ENCODE measurements at places on chromosomes 5 and 9.

GRCh38 chr9:22970434-22970975 is 523.9 kb downstream of the DMRTA1 start:
- no peaks in the 10 kb centered on the region for H3K36me3 ChIP-seq
- no peak for DNase-seq
- no peaks in the 10 kb centered on the region for H3K4me1 ChIP-seq
- no peaks in the 10 kb centered on the region for H3K27me3 ChIP-seq
- H3K27ac ChIP-seq = no peak overlapping the region

DNA sequence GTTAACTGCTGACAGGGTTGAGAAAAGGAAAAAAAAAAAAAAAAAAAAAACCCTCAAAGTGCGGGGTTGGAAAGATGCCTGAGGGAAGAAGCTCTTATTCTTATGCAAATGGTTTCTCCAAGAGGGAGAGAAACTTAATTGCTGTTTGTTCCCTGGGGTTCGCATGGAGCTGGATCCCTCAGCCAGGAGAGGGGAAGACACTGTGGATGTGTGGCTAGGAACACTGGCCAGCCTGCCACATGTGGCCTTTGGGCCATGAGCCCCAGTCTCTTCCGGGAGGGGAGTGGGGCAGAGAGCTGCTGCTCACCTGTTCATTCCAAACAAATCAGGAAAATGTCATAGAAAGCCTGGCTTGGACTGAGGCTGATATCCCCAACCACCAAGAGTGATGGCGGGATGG is 9.4 kb upstream of the SCGB3A2 start:
- H3K36me3 ChIP-seq = no peaks in the 10 kb centered on the region
- no peak for DNase-seq
- peaks cover 10% of the 10 kb centered on the region for H3K27me3 ChIP-seq
- H3K4me3 ChIP-seq = no peak overlapping the region
- H3K27ac ChIP-seq = no peak overlapping the region

DNA sequence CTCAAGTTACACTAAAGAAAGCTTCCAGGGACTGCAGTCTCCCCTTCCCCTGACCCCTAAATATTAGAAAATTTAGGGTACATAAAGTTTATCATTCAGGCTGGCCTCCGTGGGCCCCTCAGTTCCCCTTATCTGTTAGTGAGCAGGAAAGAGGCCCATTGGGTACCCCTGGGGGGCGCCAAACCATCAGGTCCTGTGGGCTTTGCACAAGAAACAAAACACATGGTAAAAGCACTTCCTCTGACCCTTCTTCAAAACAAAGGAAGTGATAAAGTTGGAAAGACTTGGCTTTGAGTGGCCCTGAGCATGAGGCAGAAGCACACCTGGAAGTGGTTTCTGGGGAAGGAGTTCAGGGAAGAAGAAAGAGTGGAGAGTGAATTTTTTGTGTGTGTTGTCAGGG is 213.0 kb downstream of the SMARCA2 start:
- H3K27me3 ChIP-seq = no peaks in the 10 kb centered on the region
- no peaks in the 10 kb centered on the region for H3K36me3 ChIP-seq
- no peak overlapping the region for H3K4me3 ChIP-seq
- H3K4me1 ChIP-seq = no peaks in the 10 kb centered on the region
- no peak overlapping the region for H3K27ac ChIP-seq

- no peak overlapping the region for H3K27ac ChIP-seq
- H3K4me1 ChIP-seq = no peaks in the 10 kb centered on the region
- no peak overlapping the region for H3K4me3 ChIP-seq
- H3K36me3 ChIP-seq = no peaks in the 10 kb centered on the region
Measured at GRCh38 chr9:84325347-84325973, 15.1 kb downstream of the SLC28A3 start.

- no peak overlapping the region for H3K4me3 ChIP-seq
- DNase-seq = no peak
Measured at GRCh38 chr5:2660315-2660714, 91.2 kb downstream of the IRX2 start.

GRCh38 chr5:153774686-153775085 is 264.0 kb downstream of the FAM114A2 start:
- H3K4me1 ChIP-seq = peaks cover 19% of the 10 kb centered on the region
- no peak overlapping the region for H3K27ac ChIP-seq
- no peaks in the 10 kb centered on the region for H3K27me3 ChIP-seq
- no peak for DNase-seq
- no peak overlapping the region for H3K4me3 ChIP-seq
- H3K36me3 ChIP-seq = peaks cover 37% of the 10 kb centered on the region

DNA sequence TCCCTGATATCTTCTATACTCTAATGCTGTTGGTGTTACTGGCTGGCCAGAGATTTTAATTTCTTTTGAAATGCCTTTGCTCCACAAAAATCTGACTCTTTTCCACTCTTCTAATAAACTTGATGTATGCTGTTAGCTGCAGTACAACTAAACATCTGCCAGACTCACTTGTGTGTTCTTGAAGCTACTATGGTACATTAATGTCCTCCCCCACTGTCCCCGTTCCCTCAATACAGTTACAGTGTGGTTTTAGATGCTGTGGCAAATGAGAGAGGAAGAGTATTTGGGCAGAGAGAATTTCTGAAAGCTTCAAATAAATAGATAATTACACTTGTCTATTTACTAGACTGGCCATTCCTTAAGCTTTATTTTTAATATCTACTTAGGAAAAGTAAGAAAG is 18.3 kb upstream of the ERAP1 start:
- H3K4me3 ChIP-seq = no peak overlapping the region
- no peaks in the 10 kb centered on the region for H3K36me3 ChIP-seq
- peaks cover 2% of the 10 kb centered on the region for H3K4me1 ChIP-seq
- no peak for DNase-seq
- H3K27ac ChIP-seq = no peak overlapping the region

DNA sequence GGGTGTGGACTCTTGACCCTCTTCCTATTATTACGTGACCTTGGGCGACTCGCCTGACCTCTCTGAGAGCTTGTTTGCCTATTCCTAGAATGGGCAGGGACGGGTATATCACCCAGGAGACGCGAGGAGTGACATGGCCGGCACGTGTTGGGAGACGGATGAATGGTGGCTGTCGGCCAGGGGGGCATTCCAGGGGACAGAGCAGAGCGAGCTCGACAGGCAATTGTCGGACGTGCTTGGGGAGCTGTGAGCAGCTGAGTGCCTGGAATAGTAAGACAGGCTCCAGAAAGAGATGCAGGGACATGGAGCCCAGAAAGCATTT is 29.3 kb upstream of the UNC5A start:
- no peaks in the 10 kb centered on the region for H3K36me3 ChIP-seq
- H3K4me1 ChIP-seq = no peaks in the 10 kb centered on the region
- H3K4me3 ChIP-seq = no peak overlapping the region
- no peak for DNase-seq

DNA sequence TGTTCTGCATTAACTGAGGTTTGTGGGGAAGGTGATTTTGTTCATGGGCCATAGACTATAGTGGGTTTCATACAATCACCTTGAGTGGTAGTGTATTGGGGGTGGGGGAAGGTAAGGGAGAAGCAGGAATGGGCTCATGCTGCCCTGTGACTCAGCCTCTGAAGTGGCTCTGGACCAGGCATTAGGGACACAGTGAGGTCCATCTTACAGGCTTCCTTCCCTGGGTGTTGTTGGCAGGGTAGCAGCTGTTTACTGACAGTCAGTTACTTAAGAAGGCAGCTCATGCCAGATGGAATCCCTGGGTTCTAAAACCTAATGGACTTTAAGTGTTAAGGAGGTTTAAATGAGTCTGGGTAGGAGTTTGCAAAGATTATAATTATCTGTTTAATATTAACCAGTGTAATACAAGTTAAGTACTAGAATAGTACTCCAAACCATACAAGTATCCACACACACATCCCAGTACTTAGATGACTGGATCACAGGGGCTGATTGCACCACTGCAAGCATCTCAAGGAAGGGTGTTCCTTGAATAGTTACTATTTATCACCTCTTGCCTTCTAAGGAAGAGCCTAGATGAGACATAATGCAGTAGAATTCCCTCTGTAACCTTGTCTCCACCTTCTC is 59.3 kb downstream of the CAST start:
- no peak for DNase-seq
- H3K27me3 ChIP-seq = no peaks in the 10 kb centered on the region
- H3K27ac ChIP-seq = no peak overlapping the region
- H3K4me3 ChIP-seq = no peak overlapping the region
- no peaks in the 10 kb centered on the region for H3K4me1 ChIP-seq
- no peaks in the 10 kb centered on the region for H3K36me3 ChIP-seq

- H3K27me3 ChIP-seq = no peaks in the 10 kb centered on the region
- peaks cover 27% of the 10 kb centered on the region for H3K36me3 ChIP-seq
- DNase-seq = no peak
- H3K4me3 ChIP-seq = no peak overlapping the region
- H3K4me1 ChIP-seq = peaks cover 8% of the 10 kb centered on the region
Measured at GRCh38 chr5:140262839-140263238, 40.1 kb downstream of the PFDN1 start.

- H3K27me3 ChIP-seq = no peaks in the 10 kb centered on the region
- no peaks in the 10 kb centered on the region for H3K36me3 ChIP-seq
- H3K4me1 ChIP-seq = peaks cover 3% of the 10 kb centered on the region
- H3K27ac ChIP-seq = no peak overlapping the region
Measured at GRCh38 chr5:91495699-91496098, 112.6 kb upstream of the ARRDC3 start.

- no peak overlapping the region for H3K4me3 ChIP-seq
- no peaks in the 10 kb centered on the region for H3K27me3 ChIP-seq
- no peak for DNase-seq
- peaks cover 3% of the 10 kb centered on the region for H3K4me1 ChIP-seq
- no peak overlapping the region for H3K27ac ChIP-seq
Measured at GRCh38 chr5:56456002-56456401, 222.9 kb upstream of the ANKRD55 start.

GRCh38 chr9:136625101-136626065 is 37.3 kb upstream of the EGFL7 start:
- peaks cover 33% of the 10 kb centered on the region for H3K4me1 ChIP-seq
- no peak overlapping the region for H3K27ac ChIP-seq
- H3K27me3 ChIP-seq = no peaks in the 10 kb centered on the region
- H3K4me3 ChIP-seq = peak overlapping the region; percentile 2
- H3K36me3 ChIP-seq = no peaks in the 10 kb centered on the region

GRCh38 chr5:55711507-55712022 is 559 bp downstream of the SLC38A9 start:
- peak overlapping the region; percentile 98 for H3K4me3 ChIP-seq
- no peak overlapping the region for H3K27ac ChIP-seq
- DNase-seq = no peak
- no peaks in the 10 kb centered on the region for H3K27me3 ChIP-seq
- peaks cover 9% of the 10 kb centered on the region for H3K36me3 ChIP-seq

- H3K4me3 ChIP-seq = no peak overlapping the region
- no peaks in the 10 kb centered on the region for H3K36me3 ChIP-seq
- no peak for DNase-seq
- peaks cover under 1% of the 10 kb centered on the region for H3K27me3 ChIP-seq
- no peak overlapping the region for H3K27ac ChIP-seq
- no peaks in the 10 kb centered on the region for H3K4me1 ChIP-seq
Measured at GRCh38 chr9:38073882-38074281, 4.9 kb upstream of the SHB start.

DNA sequence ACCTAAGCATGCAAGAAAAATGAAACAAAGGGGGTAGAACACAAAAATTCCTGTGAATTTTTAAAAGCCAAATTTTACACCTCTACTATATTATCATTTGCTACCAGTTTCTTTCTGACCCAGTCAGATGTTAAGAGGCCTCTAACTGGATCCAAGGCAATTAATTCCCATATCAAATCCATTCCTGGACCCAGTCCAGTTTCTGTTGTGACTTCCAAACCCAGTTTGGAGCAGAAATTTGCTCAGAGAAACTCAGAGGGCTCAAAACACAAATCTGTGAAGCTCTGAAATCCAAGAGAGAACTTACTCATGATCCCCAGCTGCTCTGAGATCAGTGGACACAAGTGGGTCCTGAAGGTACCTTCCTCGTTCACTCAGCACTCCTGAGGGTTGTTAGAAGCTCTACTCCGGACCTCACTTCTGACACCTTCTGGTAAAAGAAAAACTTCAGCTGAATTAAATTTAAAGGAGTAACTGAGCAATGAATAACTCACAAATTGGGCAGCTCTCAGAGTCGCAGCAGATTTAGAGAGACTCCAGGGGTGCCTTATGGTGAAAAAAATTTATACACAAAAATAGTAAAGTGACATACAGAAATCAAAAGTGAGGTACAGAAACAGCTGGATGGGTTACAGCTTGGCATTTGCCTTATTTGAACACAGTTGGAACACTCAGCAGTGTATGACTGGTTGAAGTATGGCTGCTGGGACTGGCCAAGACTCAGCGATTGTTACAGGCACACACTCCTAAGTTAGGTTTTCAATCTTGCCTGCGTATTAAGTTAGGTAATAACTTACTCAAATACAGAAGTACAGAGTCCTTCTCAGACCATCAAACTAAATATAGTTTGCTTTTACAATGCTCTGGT is 32.4 kb downstream of the INSL4 start:
- no peaks in the 10 kb centered on the region for H3K27me3 ChIP-seq
- no peak for DNase-seq
- H3K27ac ChIP-seq = no peak overlapping the region
